SHP77 treated with DMSO at 0.1 percent for 48 hours (cell line): ENCODE measurements at places on chromosomes 2 and 18.

DNA sequence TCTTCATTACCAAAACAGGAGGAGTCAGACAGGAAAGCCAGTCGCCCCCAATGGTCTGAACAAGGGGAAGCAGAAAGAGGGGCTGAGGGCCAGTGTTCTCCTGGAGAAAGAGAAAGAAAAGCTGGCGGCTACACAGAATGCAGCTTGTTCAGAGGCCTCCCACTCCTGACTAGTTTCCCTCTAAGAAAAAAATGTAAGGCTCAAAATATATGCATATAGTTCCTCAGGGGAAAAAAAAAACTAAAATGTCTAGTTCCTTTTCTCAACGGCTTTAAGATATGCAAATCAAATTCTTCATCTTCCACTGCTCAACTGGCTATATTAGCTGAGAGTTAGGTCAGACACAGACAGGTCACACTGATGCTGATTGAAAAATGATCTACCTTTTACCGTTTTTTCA is 18.6 kb downstream of the MBOAT2 start:
- no peak for DNase-seq

GRCh38 chr2:42794271-42795046 is 2.1 kb upstream of the HAAO start:
- no peak for DNase-seq

- no peak for DNase-seq
Measured at GRCh38 chr18:6741232-6741663, 11.7 kb downstream of the ARHGAP28 start.

GRCh38 chr2:157364257-157364974 is 38.8 kb upstream of the ERMN start:
- DNase-seq = no peak

GRCh38 chr2:158890296-158890905 is 78.0 kb upstream of the TANC1 start:
- no peak for DNase-seq

DNA sequence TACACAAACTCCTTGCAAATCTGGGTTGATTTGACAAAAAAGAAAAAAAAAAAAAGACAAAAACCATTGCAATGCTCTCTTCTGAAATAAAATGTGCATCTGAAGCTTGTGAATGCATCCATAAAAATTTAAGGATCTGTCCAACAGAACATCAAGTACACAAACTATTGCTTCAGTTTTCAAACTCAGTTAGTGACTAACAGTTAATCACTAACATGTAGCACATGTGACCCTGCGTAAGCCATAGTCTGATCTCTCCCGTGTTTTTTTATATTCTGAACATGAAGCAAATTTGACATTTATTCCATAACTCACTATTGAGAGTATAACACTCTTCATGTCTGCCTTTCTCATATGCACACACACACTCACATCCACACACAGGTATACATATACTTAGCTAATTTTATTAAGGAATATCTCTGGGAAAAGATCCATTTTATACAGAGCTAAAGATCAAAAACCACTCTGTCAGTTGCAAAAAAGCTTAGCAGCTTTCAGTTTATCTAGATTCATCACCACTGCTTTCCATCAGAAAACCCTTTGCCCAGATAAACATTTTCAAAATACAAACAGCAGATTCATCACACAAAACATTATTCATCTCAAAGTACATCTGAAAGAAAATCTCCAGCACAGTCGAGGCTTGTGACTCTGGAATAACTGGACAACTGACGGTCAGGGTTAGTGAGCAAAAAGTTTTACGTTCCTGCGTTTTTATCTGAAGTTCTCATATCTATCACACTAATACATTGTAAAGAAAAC is 1000.4 kb upstream of the ACVR2A start:
- no peak for DNase-seq

DNA sequence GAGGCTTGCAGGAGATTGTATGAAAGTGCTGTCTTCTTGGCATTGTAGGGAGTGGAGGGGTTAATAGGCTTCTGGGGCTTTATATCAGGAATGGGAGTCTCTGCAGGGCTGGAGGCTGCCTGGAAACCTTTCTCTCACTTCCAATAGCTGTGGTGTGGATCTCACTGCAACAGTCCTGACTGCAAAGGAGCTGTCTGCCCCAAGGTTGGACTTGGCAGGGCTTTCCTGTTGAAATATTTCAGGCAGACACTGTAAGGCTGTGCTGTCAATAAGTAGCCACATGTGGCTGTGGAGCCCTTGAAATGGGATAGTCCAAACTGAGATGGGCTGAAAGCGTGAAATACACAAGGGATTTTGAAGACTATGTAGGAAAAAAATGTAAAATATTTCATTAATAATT is 399.1 kb upstream of the SPRED2 start:
- no peak for DNase-seq

GRCh38 chr2:119263656-119264055 is 40.0 kb downstream of the STEAP3 start:
- DNase-seq = no peak

DNA sequence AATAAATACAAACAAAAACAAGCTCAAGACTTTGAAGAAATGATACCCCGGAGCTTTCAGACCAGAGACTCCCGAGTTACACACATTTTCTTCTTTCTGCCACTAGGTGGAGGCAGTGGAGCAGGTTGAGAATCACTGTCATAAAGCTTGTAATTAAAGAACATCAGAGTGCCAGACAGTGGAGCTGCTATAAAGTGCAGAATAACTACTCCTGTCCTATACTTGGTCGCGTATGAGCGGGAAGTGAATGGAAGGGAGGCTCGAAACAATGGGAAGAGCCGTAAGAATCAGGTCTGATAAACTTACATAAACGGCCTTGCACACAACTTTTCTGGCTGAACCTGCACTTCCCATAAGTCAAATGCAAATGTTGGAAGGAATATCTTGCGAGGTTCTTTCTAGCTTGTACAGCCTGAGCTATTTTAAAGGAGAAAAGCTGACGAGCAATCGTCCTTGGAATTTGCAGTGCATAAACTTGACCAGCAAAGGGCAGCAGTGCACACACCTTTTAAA is 189.0 kb downstream of the RPIA start:
- no peak for DNase-seq

DNA sequence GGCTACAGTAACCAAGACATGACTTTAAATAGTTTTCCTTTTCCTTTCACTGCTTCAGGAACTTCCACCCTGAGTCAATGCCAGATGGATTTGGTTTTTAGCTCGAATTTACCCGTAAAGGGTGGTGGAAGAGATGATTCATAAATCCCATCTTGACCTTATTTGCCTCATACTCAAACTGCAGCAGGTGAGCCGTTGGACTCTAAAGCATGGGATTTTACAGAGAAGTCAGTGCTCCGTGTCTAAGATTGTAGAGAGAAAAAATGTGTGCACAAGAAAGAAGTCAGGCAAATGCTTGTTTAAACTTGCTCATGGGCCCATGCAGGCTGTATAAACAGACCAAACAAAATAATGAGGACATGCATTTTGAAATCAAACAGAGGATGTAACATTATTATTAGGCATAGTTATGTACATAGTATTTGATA is 369.7 kb upstream of the TRIB2 start:
- DNase-seq = peak; percentile 90

- no peak for DNase-seq
Measured at GRCh38 chr2:58756336-58756735, 515.2 kb upstream of the FANCL start.

DNA sequence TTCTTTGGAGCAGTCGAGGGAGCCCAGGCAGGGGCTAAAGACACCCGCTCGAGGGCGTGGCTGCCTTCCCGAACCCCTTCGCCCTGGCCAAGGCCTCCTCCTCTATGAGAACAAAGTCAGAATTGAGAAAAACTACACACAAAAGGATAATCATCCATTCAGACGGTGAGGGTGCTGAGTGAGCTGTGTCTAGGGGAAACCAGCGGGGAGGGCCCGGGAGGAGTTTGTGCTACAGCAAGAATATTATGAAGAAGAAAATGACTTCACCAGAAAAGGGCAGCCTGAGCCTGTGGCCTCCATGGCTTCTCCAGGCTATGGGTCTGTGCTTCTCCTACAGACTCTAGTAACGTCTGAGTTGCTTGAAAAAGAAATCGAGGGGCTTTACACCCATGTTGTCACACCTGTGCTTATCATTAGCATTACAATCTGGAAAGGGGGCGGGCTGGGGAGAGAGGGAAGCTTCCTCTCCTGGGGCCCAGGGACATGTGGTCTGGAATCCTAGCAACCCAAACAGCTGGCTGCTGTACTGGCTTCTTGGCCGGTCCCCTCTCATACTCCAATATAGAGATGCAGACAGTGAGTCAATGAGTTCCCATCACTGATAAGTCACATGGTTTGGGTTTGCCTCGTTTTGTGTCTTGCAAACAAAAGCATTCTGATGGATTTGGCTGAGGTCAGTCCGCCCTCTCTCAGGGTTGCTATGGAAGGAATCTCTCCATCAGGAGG is 52.0 kb upstream of the ARL4C start:
- DNase-seq = no peak

- DNase-seq = no peak
Measured at GRCh38 chr18:26268454-26268853, 42.2 kb downstream of the TAF4B start.

DNA sequence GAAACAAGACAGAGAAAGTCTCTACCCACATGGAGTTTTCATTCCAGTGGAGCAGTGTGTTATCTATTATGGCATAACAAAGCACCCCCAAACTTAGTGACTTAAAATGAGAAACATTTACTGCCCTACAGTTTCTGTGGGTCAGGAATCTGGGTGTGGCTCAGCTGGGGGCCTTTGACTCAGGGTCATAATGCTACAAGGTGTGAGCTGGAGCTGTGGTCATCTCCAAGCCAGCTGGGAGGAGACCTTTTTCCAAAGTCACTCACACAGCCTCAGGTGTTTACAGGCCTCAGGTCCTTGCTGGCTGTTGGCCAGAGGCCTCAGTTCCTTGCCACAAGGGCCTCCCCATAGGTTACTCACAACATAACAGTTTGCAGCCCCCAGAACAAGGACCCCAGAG is 169.2 kb downstream of the ETAA1 start:
- no peak for DNase-seq

- DNase-seq = no peak
Measured at GRCh38 chr2:127040169-127040568, 66.8 kb downstream of the BIN1 start.

- DNase-seq = no peak
Measured at GRCh38 chr2:207230261-207231105, 64.7 kb upstream of the KLF7 start.

GRCh38 chr2:125559186-125559585 is 1096.8 kb upstream of the GYPC start:
- DNase-seq = no peak

DNA sequence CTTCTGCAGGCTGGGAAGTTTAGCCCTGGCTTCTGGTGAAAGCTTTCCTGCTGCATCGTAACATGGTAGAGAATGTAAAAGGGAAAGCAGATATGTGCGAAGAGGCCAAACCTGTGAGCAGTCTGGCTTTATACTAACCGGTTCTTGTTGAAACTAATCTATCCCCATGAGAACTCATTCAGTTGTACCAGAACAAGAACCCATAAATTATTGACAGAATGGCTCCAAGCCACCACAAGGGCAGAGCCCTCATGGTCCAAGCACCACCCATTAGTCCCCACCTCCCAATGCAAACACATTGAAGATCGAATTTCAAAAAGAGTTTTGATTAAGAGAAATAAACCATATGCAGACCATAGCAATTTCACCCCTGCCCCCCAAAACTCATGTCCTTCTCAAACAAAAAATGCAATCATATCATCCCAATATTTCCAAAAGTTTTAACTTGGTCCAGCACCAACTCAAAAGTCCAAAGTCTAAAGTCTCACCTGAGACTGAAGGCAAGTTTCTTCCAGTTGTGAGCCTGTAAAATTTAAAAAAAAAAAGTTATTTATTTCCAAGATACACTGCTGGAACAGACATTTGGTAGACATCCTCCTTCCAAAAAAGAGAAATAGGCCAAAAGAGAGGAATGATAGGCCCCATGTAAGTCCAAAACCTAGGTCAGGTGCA is 318.9 kb downstream of the CNTNAP5 start:
- no peak for DNase-seq

- no peak for DNase-seq
Measured at GRCh38 chr2:20291106-20291564, 59.5 kb downstream of the PUM2 start.

- DNase-seq = no peak
Measured at GRCh38 chr2:26921323-26921722, 49.1 kb upstream of the MAPRE3 start.

DNA sequence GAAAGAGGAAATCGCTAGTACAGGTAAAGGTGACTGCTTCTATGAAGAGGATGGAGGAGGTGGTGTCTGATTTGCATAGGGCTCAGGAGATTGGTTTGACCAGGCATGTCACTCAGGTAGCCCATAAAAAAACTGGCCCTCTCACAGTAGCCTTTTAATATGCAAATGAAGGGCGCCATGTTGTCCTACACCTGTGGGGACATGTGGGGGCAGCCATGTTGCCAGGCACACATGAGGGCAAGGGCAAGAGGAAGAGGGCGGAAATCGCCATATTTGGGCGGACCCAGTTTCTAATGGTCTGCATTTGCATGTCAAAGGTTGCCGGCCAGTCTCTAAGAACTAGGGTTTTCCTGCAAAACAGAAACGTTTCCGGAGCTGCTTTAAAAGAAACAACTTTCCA is 1330.6 kb downstream of the DSC3 start:
- no peak for DNase-seq

DNA sequence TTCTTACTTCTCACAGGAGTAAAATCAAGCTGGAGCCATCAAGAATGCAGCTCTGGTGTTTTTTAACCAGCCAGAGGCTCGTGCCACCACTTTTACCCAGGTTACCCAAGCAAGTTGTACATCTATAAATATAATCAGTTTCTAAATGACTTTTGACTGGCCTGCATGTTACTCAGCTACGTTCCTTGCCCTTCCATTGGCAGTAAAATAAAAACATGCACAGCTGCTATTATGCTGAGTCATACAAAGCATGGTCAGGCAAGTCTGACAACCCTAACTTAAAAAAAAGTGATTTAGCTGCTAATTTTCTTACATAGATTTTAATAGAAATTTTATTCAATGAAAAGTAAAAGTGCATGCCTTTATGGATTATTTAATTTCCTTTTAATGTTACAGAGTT is 111.7 kb upstream of the CSRNP3 start:
- no peak for DNase-seq

DNA sequence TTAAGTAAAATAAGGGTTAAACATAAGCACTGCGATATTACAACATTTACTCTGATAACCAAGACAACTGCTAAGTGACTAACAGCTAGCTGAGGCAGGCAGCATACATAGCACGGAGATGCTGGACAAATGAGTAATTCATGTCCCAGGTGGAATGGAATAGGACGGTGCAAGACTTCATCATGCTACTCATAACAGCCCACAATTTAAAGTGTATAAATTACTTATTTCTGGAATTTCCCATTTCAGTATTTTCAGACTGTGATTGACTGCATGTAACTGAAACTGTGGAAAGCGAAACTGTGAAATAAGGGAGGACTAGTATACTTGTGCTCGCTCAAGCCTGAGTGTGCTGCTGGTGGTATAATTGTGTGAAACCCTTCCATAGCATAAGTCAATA is 12.9 kb downstream of the IER3IP1 start:
- DNase-seq = no peak
